ENCODE measurements at places on chromosomes 11 and 22. TPM values are rescaled to one million over a fixed set of nuclear protein-coding genes. Genes with fewer than 3 reads are reported as not detected.

DNA sequence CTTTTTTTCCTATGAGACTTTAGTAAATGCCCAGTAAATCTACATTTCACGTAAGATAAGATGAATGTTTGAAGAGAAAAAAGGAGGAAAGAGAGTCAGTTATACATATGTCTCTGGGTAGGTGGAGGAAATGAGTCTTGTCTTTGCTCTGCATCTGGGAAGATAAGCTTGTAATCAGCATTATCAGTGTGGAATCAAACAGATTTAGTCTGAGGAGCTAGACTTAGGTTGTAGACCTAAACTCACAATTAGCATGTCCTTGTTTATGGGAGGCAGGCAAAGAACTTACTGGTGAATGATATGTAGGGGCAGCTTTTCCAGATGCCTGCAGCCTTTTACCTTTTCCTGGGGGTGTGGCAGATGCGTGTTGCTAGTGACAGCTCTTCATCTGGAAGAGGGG is 962.3 kb downstream of the TBC1D22A start:
- peaks cover 15% of the 10 kb centered on the region for H3K27me3 ChIP-seq
- H3K27ac ChIP-seq = no peak overlapping the region
- no peak for DNase-seq
- no peaks in the 10 kb centered on the region for H3K36me3 ChIP-seq
- H3K4me3 ChIP-seq = no peak overlapping the region

DNA sequence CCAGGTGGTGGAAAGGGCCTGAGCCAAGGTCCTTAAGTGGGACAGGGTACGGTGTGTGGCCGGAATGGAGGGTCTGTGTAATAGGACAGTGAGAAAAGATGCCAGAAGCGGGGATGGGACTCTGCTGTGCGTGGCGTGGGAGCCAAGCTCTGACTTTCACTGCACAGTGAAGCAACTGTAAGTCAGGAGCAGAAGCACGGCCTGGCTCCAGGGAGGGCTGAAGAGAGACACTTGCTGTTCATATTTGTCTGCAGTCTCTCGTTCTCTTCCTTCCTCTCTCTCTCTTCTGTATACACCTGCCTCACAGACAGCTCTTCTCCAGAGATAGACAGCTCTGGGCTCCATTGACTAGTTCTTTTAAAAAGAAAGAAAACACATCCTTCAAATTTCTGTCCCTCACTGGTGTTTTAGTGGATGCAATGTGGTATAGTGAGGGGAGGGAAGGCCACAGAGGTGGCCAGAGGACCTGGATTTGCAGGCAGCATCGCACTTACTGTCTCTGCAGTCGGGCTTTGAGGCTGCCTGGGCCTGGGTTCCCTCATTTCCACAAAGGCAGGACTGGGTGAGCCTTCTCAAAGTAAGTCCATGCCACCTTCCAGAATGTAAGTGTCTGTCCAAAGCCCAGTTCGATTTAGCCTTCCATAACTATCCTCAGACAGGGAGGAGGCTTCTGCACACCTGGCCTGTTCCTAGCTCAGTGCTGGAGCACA is 2.1 kb downstream of the IL17RA start:
- H3K4me3 ChIP-seq = peak overlapping the region; percentile 76
- no peaks in the 10 kb centered on the region for H3K27me3 ChIP-seq
- peaks cover 58% of the 10 kb centered on the region for H3K4me1 ChIP-seq

GRCh38 chr11:10405865-10406592 is 49.0 kb upstream of the AMPD3 start:
- H3K4me1 ChIP-seq = peaks cover 15% of the 10 kb centered on the region
- no peaks in the 10 kb centered on the region for H3K36me3 ChIP-seq
- DNase-seq = peak; percentile 60
- H3K27ac ChIP-seq = no peak overlapping the region
- no peak overlapping the region for H3K4me3 ChIP-seq
- no peaks in the 10 kb centered on the region for H3K27me3 ChIP-seq

GRCh38 chr22:36284171-36284571 is 31.2 kb downstream of the APOL1 start:
- H3K27ac ChIP-seq = peak overlapping the region; percentile 30
- H3K4me1 ChIP-seq = peaks cover 19% of the 10 kb centered on the region
- H3K4me3 ChIP-seq = no peak overlapping the region
- no peaks in the 10 kb centered on the region for H3K27me3 ChIP-seq
- peaks cover 69% of the 10 kb centered on the region for H3K36me3 ChIP-seq

- H3K27me3 ChIP-seq = no peaks in the 10 kb centered on the region
- H3K4me1 ChIP-seq = no peaks in the 10 kb centered on the region
- no peaks in the 10 kb centered on the region for H3K36me3 ChIP-seq
- H3K4me3 ChIP-seq = no peak overlapping the region
Measured at GRCh38 chr11:8252388-8252787, 11.3 kb downstream of the LMO1 start.

GRCh38 chr22:30607939-30608338 is 965 bp downstream of the TCN2 start:
- peaks cover 33% of the 10 kb centered on the region for H3K4me1 ChIP-seq
- no peak overlapping the region for H3K4me3 ChIP-seq
- DNase-seq = no peak
- H3K36me3 ChIP-seq = no peaks in the 10 kb centered on the region

GRCh38 chr22:19400881-19401280 is 30.7 kb downstream of the HIRA start:
- no peak overlapping the region for H3K27ac ChIP-seq
- H3K4me3 ChIP-seq = no peak overlapping the region
- no peak for DNase-seq
- H3K27me3 ChIP-seq = no peaks in the 10 kb centered on the region
- H3K4me1 ChIP-seq = no peaks in the 10 kb centered on the region

GRCh38 chr11:14924318-14924717 is 32.3 kb upstream of the CYP2R1 start:
- peaks cover 11% of the 10 kb centered on the region for H3K36me3 ChIP-seq
- no peak for DNase-seq
- H3K4me1 ChIP-seq = no peaks in the 10 kb centered on the region
- no peak overlapping the region for H3K27ac ChIP-seq

DNA sequence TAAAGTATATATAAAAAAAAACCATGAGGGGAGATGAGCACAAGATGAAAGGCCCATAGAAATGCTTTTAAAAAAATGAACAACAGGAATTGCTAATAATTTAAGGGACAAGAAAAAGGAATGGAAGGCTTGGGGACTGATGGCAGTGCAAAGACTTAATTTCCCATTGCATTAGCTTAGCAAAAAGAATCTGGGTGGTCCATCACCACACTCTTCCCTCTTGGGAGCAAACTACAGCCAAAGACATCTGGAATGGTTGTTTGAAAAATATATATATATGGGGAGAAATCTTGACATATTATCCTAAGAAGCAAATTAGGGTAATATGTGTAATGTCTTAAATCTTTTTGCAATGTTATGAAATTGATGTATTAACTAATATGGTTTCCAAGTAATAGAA is 727.1 kb downstream of the METTL15 start:
- H3K4me1 ChIP-seq = no peaks in the 10 kb centered on the region
- H3K36me3 ChIP-seq = no peaks in the 10 kb centered on the region
- no peak for DNase-seq

DNA sequence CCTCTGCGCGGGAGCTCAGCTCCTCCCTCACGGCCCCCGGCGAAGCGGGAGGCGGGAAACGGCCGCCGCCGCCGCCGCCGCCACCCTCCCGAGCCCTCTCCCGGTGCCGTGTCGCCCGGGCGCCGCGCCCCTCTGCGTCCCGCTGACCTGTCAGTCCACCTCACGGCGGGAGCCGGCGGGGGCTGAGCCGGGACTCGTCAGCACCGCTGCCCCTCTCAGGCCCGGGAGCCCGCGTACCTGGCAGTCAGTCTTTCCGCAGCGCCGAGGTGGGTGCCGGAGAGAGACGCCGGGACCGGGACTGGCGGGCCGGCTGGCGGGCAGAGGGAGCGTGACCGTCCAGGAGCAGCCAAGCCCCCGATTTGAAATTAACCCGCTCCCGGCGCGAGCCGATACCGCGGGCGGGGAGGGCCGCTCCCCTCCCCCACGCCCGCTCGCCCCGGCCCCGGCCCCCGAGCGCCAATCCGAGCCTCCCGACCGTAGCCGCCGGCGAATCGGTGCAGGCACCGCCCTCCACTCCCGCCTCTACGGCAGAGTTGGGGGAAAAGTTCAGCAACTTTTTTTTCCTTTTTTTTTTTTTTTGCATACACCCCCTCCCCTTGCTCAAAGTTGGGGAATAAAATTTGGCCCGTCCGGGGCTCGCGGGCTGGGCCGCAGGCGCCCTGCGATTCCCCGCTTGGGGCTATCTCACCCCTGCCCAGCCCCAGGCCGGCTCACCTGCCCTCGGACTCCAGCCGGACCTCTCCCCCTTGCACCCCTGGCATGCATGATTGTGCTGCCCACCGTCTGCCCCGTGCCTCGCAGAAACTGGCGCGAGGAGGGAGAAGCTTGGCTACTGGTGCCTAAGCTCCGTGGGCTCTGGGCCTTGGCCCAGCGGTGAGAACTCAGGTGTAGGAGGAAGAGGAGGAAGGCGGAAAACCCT is 774 bp upstream of the E2F8 start:
- peaks cover 36% of the 10 kb centered on the region for H3K27me3 ChIP-seq
- peaks cover 20% of the 10 kb centered on the region for H3K4me1 ChIP-seq
- H3K27ac ChIP-seq = peak overlapping the region; percentile 54
- H3K4me3 ChIP-seq = peak overlapping the region; percentile 88
- peak; percentile 72 for DNase-seq

GRCh38 chr11:834371-835316 is 1.9 kb downstream of the CD151 start:
- no peak overlapping the region for H3K27ac ChIP-seq
- no peak for DNase-seq
- H3K36me3 ChIP-seq = peaks cover 2% of the 10 kb centered on the region

Gene RAPSN
- total RNA-seq = not detected

Gene C22orf23
- total RNA-seq = not detected

Gene OR8G1
- not detected for total RNA-seq

Measured in activated CD4-positive, alpha-beta memory T cell treated with anti-CD3 and anti-CD28 coated beads for 36 hours (primary cell).